ENCODE measurements at places on chromosomes 12 and 14.

DNA sequence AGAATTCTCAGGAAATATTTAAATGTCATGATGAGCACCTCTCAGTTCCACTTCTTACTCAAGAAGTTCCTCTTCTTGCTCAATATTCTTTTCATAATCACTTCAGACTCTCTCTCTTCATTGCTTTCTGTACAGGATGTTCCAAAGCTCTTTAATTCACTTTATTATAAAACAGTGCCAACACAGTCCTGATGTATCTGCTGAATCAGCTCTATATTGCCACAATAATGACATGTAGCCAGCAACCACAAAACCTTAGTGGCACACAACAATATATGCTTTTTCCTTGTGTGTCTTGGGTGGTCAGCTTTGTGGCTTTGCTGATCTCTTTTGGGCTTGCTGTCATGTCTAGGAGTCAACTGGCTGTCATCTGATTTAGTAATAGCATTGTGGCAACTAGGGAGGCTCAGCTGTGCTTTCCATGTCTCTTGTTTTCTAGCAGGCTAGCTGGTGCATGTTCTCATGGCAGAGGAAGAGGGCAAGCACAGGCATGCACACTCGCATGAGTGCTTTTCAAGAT, 52.8 kb upstream of the SLC2A13 start:
- DNase-seq = no peak

DNA sequence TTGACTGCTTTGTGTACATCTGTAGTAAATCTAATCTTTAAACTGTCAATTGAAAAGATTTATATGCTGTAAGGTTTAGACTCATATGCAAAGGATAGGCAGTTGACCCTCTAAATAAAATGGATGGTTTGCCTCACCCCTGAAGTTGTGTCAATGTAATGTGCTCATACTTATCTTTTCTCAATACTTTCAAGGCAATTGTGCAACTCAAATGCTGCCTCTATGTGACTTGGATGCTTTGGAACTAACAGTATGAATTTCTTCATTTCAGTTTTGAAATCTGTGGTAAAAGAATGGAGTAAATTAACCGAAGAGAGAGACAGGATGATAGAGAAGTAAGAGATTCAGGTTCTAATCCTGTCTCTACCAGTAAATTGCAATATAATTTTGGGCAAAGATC, 9.7 kb downstream of the PDE6H start:
- DNase-seq = no peak

- no peak for DNase-seq
Measured at GRCh38 chr12:85441025-85441424, 161.0 kb downstream of the ALX1 start.

- no peak for DNase-seq
Measured at GRCh38 chr12:78406213-78406612, 458.4 kb upstream of the SYT1 start.

DNA sequence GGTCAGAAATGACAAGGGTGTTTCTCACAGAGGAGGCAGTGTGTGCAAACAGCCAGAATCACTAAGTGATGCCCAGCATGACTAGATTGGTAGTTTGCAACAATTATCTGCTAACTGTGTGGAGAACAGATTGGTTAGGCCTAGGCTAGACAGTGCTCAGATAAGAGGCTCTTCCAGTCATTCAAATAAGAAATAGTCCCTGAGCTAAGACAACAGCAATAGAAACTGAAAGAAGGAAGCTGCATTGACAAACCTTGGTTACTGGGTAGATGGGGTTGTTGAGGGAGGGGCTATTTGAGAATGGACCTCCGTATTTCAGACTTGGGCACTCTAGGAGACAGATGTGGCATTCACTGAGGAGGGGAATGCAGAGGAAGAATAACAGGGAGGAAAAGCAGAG, 255.0 kb upstream of the NPAS3 start:
- no peak for DNase-seq

GRCh38 chr12:100913872-100914592, 119.5 kb downstream of the ANO4 start:
- no peak for DNase-seq

GRCh38 chr14:79404874-79405511, 806.3 kb downstream of the DIO2 start:
- DNase-seq = no peak

DNA sequence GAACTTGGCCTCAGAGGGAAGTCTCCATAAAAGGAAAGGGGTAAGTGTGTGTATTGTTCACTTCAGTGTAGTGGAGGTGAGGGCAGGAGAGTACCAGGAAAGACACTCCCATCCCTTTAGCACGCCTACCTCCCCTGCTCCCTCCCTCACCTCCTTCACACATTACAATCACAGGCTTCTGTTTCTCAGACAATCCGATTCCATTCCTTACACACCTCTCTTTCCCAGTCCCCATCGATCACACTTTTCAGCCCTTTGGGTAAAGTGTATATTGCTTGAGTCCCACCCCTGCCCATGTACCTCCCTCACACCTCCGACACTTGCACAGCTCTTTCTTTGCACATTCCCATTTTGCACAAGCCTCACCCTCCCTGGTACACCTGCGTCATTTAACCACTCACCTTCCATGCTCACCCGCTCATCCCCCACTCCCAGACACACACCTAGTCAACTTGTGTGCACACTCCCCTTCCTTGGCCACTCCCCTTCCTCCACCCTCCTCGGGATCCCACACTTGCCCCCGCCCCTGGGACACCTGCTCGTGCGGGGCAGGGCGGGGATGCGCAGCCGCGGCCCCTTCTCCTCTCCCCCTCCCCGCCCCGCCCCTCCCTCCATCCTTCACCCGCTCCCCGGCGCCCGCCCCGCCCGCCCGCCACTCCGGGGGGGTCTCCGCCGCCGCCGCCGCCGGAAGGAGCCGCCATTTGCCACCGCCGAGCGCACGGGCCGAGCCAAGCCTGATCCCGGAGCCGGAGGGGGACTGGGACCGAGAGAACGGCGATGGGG, at the start of gene MARCHF9:
Gene MARCHF9, plus strand, starts transcription at position 693 of the 783 bp plus-strand sequence. CDS start 426 bp downstream, outside the sequence.
- DNase-seq = peak; percentile 39

DNA sequence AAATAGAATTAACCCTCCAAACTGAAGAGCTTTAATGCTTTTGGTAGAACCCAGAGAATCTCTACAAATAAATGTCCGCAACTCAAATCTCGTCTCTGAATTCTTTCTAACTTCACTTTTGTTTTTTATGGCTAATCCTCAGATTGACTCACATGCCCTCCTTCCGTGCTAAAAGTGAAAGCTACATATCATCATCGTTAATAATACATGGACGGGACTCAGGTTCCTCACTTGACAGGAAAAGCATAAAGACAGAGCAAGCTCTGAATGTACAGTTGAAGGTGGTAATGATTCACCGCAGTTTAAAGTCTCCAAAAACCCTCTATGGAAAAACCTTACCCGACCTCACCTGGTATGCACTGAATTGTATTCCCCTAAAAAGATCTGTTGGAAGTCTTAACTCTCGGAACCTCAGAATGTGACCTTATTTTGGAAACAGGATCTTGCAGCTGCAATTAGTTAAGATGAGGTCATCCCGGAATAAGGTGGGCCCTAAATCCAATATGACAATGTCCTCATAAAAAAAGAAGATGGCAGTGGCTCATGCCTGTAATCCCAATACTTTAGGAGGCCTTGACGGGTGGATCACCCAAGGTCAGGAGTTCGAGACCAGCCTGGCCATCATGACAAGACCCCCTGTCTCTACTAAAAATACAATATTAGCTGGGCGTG, 147.4 kb upstream of the FOXN3 start:
- no peak for DNase-seq

DNA sequence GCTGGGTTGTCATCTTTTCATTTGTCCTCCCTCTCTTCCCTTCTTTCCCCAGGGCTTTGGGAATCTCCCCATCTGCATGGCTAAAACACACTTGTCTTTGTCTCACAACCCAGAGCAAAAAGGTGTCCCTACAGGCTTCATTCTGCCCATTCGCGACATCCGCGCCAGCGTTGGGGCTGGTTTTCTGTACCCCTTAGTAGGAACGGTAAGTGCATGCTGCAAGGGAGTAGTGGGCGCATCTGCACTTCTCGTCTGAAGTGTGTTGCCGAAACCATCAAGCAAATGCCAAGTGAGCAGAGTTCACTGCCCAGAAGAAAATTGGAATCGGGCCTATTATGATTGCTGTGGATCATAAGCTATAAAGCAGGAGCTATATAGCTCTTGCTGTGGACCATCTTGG, 10.6 kb upstream of the AKAP5 start:
- no peak for DNase-seq

- no peak for DNase-seq
Measured at GRCh38 chr12:54442099-54442498, 23.0 kb upstream of the ITGA5 start.

DNA sequence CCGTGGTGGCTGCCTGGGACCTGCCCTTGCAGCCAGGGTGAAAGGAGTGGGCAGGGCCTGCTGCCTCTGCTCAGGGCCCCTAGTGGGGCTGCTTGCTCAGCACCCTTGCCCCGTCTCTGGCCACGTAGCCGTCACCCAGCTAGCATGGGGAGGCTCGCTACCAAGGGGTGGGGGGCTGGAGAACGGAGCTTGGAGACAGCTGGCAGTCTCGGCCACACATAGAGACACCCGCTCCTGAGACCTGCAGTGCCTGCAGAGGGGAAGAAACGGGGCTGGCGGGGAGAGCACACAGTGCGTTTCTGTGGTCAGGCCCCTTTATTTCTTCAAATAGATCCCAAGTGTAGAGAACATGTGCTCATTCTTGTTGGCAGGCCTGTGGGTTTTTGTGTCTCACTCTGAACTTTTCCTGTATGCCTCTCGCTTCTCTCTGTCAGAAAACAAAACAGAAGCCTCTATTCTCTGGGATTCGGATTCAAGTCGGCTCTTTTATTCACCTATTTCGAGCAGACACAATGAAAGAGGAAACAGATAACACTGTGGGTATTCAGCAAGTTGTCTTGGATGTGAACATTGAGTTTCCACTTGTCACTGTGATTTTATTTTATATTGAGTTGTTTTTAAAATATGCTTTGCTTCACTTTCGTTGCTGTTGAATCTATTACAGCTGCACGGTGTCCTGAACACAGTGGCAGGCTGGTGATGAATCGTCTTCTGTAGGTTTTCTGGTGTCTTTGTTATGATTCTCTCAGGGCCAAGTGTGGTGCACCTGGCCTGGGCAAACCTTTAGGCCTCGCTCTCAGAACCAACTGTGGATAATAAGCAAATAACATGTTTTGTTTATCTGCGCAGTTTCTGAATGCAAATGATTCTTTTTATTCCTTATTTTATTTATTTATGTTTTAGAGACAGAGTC, 26.5 kb downstream of the PACS2 start:
- no peak for DNase-seq

GRCh38 chr12:87246726-87247125, 782.5 kb downstream of the C12orf50 start:
- no peak for DNase-seq

DNA sequence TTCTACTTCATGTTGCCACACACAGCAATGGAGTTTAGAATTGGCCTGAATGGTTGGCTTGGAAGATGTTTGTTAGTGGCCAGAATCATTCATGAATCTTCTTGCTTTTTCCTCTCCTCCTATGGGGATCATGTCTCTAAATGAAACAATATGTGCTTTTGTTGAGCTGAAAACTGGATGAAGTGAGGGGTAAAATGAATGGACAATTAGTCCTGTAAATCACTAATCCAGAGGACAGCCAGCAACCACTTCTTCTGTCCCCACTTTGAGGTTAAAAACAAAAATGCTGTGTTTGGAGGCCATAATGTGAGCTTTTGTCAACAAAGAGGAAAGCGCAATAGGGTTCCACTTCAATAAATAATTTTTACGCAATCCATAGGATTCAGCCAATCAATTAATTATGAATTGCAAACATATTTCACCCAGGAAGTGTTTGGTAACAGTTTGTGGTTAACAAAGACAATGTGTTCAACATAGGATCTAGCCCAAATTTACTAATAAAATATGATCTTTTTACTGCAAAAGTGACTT, 30.3 kb upstream of the AMIGO2 start:
- DNase-seq = no peak

- peak; percentile 48 for DNase-seq
Measured at GRCh38 chr12:39145175-39145999, 240.0 kb upstream of the CPNE8 start.

DNA sequence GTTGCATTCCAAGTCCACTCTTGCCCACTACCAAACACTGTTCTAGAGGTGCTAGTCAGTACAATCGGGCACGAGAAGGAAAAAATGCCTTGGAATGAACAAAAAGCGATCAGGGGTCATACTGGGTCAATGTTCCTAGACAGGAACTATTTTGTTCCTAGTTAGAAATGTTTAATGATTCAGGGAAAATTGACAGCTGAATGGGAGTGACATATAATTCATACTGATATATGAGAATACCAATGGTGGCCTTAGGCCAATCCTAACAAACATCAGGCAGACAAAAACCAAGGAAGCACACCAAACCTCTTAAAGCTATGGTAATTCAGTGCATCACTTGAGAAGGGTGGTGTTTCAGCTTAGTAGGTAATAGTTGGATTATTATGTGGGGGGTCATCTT, 51.1 kb downstream of the ANAPC7 start:
- no peak for DNase-seq

DNA sequence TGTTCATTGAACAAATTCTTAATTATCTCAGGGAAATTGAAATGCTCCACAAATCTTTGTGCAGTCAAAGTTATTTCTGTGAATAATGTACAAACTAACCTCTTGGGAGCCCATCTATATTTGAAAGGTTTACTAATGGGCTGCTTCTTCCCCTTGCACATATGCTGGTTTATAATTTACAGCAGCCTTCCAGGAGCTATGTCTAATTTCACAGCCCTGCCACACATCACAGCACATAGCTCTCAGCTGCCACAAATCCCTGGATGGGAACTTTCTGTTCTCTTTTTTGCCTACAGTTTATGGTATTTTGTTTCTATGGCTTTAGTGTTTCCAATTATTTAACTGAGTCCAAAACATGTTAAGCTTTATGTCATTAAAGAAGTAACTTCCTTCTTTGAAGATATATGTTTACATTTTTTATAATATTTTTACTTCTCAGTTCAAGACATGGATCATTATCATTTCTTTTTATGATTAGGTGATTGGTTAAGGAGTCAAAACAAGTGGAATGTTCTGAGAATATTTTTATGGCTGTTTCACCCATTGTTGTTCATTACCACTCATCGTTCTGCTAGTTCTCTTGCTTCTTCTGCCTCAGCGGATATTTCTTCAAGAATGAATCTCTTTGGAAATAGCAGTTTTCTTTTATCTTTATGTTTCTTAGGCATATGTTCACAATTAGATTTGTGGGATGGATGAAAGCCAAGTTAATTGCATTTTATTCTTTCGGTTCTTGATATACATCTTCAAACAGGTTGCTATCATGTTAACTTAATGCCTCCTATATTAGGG, 475.6 kb upstream of the MIS18BP1 start:
- DNase-seq = no peak

DNA sequence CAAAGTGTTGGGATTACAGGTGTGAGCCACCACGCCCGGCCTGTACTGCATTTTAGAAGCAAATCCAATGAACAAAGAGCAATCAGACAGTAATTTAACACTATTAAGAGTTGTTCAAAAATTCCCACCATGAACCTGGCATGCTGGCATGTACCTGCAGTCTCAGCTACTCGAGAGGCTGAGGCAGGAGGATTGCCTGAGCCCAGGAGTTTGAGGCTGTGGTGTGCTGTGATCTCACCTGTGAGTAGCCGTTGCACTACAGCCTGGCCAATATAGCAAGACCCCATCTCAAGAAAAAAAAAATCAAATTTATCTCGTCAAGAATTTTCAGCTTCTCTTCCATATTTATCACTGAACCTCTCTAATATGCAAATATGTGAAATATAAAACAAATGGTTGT, 39.7 kb upstream of the KICS2 start:
- DNase-seq = no peak

Measured in activated CD8-positive, alpha-beta memory T cell treated with anti-CD3 and anti-CD28 coated beads for 48 hours (primary cell).